ENCODE measurements at places on chromosomes 5 and 9. TPM values are rescaled to one million over a fixed set of nuclear protein-coding genes. Genes with fewer than 3 reads are reported as not detected.

PFN3 gene
- total RNA-seq: not detected

GARIN3 gene
- total RNA-seq: not detected

SLC27A4 gene
- total RNA-seq: 19.7 TPM

PCA3 gene
- total RNA-seq: not detected

CBY3 gene
- total RNA-seq: not detected

CXCL14 gene
- total RNA-seq: 0.26 TPM

Measured in bronchial epithelial cell (primary cell).